ENCODE measurements at places on chromosomes 16 and 17.

DNA sequence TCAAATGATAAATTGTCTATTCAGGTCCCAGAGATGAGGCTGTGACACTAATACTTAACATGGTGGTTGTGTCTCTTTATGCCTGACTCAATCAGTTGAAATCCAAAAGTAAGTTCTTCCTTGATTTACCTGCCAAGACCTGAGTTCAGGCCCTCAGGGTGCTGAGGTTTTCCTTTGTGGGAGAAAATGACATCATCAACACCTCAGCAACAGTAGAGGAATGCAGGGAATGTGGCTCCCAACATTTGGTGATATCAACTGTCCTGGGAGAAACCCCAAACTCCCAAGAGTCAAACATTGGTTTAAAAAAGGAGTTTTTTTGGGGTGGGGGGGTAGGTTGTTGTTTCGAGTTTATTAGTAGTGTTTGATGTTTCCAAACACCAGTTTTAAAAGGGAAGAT, 14.7 kb downstream of the RNF43 start:
- DNase-seq, result no peak
- no peaks in the 10 kb centered on the region for H3K36me3 ChIP-seq
- H3K4me1 ChIP-seq, result peaks cover 9% of the 10 kb centered on the region
- H3K27ac ChIP-seq, result no peak overlapping the region
- peaks cover 5% of the 10 kb centered on the region for H3K27me3 ChIP-seq

GRCh38 chr16:56683424-56684172, 1.3 kb downstream of the MT1X start:
- H3K4me1 ChIP-seq, result peaks cover 25% of the 10 kb centered on the region
- H3K4me3 ChIP-seq, result peak overlapping the region; percentile 97
- peak overlapping the region; percentile 14 for H3K27ac ChIP-seq
- no peaks in the 10 kb centered on the region for H3K27me3 ChIP-seq
- DNase-seq, result no peak

- H3K36me3 ChIP-seq, result peaks cover 21% of the 10 kb centered on the region
- H3K27me3 ChIP-seq, result no peaks in the 10 kb centered on the region
- H3K27ac ChIP-seq, result peak overlapping the region; percentile 75
- H3K4me1 ChIP-seq, result peaks cover 27% of the 10 kb centered on the region
- peak overlapping the region; percentile 99 for H3K4me3 ChIP-seq
These were observed 585 bp downstream of the WRAP53 start for GRCh38 chr17:7688808-7689316.

DNA sequence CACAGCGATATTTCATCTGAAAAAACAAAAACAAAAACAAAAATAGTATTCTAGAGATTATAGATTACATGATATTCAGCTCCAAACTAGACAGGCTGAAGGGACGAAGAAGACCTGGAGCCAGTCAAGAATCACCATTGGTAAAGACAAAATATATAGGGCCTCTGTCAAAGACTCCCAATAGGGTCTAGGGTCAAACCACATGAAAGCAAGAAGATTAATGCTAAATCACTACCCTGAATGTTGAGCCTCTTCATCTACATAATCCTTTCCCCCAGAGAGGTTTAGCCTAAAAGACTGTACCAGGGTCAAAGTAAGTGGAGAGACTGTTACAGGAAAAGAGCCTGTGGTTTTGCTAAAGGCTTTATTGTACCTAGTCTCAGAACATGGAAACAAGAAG, 10.8 kb upstream of the NME1 start:
- no peak for DNase-seq
- H3K27me3 ChIP-seq, result peaks cover 3% of the 10 kb centered on the region
- no peaks in the 10 kb centered on the region for H3K4me1 ChIP-seq
- H3K27ac ChIP-seq, result no peak overlapping the region
- H3K4me3 ChIP-seq, result no peak overlapping the region

DNA sequence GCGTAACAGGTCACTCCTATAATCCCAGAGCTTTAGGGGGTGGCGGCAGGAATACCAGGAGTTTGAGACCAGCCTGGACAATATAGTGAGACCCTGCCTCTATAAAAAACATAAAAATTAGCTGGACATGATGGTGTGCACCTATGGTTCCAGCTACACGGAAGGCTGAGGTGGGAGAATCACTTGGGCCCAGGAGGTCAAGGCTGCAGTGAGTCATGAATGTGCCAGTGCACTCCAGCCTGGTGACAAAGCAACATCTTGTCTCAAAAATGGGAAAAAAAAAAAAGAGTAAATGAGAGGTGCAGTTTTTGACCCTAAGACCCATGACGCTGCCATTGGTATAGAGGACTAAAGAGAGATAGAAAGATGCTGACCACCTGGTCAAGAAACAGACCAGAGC, 16.1 kb downstream of the PARN start:
- no peaks in the 10 kb centered on the region for H3K27me3 ChIP-seq
- no peak overlapping the region for H3K27ac ChIP-seq
- DNase-seq, result no peak
- H3K36me3 ChIP-seq, result peaks cover 11% of the 10 kb centered on the region

GRCh38 chr17:20989481-20989880, 53.3 kb downstream of the USP22 start:
- H3K36me3 ChIP-seq, result no peaks in the 10 kb centered on the region
- H3K27me3 ChIP-seq, result no peaks in the 10 kb centered on the region
- H3K4me3 ChIP-seq, result no peak overlapping the region
- no peak overlapping the region for H3K27ac ChIP-seq
- H3K4me1 ChIP-seq, result no peaks in the 10 kb centered on the region
- DNase-seq, result no peak

Data from activated naive CD8-positive, alpha-beta T cell treated with anti-CD3 and anti-CD28 coated beads, Interleukin-2, amount 10 ng/mL, durations not matched to agents 7 days and 5 days (primary cell).